ENCODE measurements at places on chromosomes 2 and 18.

GRCh38 chr18:24923138-24923537 is 428.8 kb downstream of the ZNF521 start:
- DNase-seq, result no peak

DNA sequence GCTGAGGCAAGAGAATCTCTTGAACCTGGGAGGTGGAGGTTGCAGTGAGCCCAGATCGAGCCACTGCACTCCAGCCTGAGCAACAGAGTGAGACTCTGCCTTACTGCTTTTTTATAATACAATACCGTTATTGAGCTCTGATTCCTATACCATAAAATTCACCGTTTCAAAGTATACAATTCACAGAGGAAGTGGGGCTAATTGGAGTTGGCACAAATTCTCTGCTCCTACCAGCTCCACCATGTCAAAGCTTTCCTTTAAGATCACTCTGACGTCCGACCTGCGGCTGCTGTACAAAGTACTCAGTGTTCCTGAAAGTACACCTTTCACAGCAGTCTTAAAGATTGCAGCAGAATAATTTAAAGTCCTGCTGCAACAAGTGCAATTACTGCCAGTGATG is 29.6 kb upstream of the CYBRD1 start:
- no peak for DNase-seq

DNA sequence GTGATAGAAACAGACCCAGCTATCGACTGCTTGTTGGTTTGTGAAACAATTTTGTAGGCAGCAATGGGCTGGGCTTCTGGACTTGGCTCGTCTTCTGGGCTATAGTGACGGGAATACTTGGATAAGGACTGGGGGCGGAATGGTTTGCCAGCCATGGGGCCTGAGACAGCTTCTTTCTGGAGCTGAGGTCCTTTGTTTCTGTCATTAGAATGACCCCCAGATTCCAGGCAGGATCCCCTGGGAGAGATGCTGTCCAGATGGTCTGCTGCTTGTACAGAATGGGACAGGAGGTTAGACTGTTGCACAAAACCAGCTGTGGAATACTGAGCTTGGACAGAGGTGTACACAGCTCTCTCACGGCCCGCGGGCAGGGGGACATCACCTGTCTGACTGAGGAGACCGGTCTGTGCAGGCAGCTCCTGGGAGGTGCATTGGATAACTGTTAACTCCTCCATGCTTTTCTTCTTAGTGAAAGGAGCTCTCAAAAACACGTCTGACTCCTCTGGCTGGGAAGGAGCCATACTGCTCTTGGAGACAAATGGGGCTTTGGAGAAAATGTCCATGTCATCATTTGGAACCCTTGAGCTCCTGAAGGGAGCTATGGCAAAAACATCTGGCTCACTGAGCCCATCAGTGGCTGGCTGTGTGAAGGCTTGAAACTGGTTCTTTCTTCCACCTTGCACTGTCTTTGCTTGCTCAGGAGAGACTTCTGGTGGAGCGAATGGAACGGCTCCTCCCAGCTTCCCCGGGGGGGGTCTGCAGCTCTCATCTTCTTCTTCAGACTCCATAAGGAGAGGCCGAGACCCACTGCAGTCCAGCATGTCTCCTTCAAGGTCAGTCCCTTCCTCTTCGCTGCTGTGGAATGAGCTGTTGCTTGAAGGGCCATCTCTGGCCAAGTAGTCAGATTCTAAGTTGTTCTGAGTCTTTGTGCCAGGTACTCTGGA is 28.6 kb upstream of the NFU1 start:
- no peak for DNase-seq

DNA sequence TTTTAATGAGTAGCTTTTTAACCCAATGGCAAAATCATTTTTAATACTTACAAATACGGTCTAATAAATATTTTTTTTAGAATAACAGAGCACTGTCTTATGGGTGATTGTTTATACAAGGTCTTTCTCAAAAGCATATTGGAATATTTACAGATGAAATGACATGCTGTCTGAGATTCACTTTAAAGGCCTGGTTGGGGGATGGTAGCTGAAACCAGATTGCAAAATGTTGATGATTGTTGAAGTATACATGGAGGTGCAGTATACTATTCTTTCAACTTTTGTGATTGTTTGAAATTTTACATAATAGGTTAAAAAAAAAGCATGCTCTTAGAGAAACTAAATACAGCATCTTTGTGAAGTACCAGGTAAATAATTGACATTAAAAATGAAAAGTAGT is 111.2 kb downstream of the FMNL2 start:
- no peak for DNase-seq

DNA sequence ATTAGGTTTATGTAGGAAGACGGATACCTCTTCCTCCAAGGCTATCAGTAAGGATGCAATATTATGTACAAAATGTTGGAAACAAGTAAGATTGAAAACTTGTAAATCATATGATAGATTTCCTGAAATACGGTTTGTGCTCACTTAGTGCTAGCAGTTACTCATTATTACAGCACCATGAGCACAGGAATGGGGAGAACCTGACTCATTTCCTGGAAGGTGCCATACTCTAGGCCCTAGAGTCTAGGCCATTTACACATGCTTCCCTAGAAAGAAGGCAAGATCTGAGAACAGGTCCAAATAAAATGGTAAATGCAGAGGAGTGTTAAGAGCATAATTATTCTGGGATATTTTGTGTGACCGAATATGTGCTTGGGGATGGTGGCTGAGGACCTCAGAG is 467.7 kb upstream of the CELF4 start:
- no peak for DNase-seq

DNA sequence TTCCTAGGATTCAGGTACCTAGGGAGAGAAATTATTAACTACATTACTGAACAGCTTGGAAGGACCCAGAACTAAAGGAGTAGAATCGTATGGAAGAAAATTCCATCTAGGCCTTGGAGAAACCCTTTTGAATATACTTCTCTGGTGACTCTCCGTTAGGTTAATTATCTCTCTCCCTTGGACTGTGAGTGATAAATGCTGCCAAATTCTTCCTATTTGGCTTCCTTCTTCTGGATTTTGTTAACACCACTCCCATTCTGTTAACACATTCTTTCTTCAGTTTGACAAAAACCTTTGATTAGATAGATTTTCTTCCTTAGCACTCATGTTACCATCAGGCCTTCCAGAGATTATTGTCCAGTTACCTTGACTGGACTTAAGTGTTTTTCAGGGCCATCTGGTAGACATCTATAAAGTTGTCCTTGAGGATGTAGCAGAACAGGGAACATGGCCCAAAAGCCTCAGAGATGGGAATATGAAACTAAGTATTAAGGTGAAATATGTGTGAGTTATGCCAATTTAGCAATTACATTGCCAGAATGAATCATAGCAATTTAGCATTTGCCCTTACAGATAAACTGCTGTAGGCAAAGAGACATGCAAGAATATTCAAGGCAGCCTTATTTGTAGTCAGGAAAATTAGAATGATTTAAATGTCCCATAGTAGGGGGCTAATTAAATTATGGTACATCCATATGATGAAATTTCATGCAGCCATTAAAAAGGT is 6.7 kb downstream of the CYP27A1 start:
- no peak for DNase-seq

- DNase-seq, result peak; percentile 25
Measured at GRCh38 chr2:241393524-241394196, 37.6 kb downstream of the FARP2 start.

- DNase-seq, result no peak
Measured at GRCh38 chr2:70726947-70727725, 40.9 kb downstream of the ADD2 start.

DNA sequence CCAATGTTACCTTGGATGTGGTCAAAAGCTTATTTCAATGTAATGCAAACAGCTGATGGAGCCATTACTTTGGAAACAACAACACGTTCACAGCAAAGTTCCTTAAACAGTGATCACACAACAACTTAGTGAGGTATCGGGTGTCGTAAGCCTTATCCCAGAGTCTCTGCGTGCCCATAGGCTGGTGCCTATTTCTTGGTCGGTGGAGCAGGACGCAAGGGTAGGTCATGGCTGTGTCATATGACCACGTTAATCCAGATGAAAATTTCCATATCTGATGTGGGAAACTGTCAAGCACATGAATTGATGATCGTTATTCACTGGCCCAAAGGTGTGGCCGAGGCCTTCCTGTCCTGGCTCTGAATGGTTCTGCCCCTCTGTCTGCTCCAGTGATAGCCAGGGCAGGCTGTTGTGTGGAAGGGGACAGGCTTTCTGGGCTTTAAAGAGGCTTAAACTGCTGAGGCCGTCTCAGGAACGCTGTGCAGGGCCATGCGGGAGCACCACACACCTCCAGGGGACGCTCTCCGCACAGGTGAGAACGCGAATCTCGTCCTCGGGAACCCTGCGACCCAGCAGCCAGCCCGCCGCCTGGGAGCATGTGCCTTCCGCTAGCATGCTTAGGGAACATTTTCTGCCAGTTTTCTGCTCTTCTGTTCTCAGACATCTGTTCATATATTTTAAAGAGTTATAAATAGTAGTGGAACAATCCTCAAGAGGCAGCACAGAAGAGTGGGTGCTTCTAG is 90.6 kb downstream of the KCTD1 start:
- no peak for DNase-seq

DNA sequence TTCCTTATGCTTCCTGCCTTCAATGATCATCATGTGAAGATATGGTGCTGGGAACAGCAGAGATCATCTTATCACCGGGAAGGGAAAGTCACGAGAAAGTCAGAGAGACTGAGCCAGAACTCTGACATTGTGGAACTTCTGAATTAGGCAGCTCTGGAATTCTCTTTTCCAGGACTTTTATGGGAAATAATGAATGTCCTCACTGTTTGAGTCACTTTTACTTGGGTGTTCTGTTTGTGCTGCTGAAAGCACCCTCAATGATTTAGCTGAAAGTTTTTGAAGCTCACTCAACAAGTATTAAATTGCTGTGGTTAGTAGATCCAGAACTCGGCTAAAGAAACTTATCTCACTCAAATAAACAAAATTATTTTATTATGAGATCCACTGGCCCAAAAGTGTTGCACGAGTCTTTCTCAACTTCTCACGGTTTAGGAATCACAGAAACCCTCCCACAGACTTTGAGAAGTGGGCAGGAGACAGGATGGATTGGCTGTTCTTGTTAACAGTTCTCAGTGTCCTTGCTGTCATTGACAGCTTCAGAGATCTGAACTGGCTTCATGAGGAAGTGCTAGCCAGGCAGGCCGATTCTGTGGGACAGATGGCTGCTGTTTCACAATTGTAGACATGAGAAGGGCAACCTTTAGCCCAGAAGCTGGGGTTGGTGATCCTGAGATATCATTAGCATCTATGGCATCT is 26.4 kb upstream of the ATRAID start:
- DNase-seq, result no peak

DNA sequence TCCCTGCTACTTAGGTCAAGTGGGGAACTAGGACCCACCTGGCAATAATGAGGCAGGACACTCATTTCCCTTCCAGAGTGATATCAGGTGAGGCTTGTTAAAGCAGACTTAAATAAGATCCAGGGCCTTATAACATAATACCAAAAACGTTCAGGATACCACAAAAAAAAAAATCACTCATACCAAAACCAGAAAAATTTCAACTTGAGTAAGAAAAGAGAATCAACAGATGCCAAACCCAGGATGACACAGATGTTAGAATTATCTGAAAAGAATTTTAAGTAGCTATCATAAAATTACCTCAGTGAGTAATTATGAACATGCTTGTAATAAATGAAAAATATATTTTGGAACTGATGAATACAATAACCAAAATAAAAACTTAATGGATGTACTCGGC is 255.6 kb upstream of the OSR1 start:
- DNase-seq, result no peak

- DNase-seq, result no peak
Measured at GRCh38 chr2:32161296-32161695, 4.4 kb upstream of the SLC30A6 start.

GRCh38 chr2:54981385-54981784 is 68.9 kb downstream of the RTN4 start:
- DNase-seq, result no peak

- peak; percentile 89 for DNase-seq
Measured at GRCh38 chr18:13216092-13216582, 2.4 kb upstream of the LDLRAD4 start.

Data from midbrain (tissue), 1 donor.